Activated CD4-positive, alpha-beta T cell treated with anti-CD3 and anti-CD28 coated beads, Interleukin-2, amount 10 ng/mL, durations not matched to agents 24 days and 14 days (primary cell): ENCODE measurements at places on chromosomes 1 and 21. TPM values are rescaled to one million over a fixed set of nuclear protein-coding genes. Genes with fewer than 3 reads are reported as not detected.

GRCh38 chr1:235901461-235901860 is 34.8 kb upstream of the LYST start:
- H3K27ac ChIP-seq = no peak overlapping the region
- no peaks in the 10 kb centered on the region for H3K36me3 ChIP-seq
- H3K4me1 ChIP-seq = peaks cover 22% of the 10 kb centered on the region
- no peak overlapping the region for H3K4me3 ChIP-seq
- peaks cover 2% of the 10 kb centered on the region for H3K27me3 ChIP-seq

- DNase-seq = no peak
- no peaks in the 10 kb centered on the region for H3K4me1 ChIP-seq
- no peak overlapping the region for H3K4me3 ChIP-seq
Observed at GRCh38 chr1:247448107-247448791, 9.7 kb downstream of the OR2B11 start.

DNA sequence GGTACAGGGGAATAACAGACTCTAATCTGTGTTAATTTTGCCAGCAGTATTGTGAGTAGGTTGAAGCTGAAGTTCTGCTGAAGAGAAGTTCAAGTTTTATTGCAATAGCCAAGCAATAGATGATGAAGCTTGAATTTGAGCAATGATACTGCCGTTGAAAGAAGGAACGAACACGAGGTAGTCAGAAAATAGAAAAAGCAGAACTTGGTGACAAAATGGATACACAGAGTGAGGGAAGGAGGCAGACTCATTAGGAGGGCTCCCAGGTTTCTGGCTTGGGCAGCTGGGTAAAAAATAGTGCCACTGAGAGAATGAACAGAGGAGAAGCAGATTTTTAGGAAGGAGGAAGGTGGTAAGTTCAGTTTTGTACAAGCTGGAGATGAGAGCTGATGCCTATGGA is 22.3 kb upstream of the AGO1 start:
- DNase-seq = no peak
- peaks cover 1% of the 10 kb centered on the region for H3K36me3 ChIP-seq
- no peak overlapping the region for H3K4me3 ChIP-seq

DNA sequence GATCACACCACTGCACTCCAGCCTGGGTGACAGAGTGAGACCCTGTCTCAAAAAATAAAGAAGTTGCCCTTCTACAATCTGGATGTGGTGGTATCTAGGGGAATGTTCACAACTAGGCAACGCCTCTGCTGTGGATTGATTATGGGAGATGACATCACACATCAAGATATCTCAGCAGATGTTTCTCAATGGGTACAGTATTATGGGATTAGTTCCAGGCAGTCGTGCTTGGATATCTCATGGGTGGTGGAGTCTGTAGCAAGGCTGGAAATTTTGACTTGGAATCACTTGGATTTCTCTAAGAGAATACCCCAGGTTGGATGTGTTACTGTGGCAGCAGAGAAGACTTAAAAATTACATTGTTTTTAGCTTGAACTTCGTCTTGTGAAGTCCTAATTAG is 7.7 kb downstream of the IFNAR2 start:
- H3K4me1 ChIP-seq = peaks cover 59% of the 10 kb centered on the region
- DNase-seq = no peak
- peaks cover 47% of the 10 kb centered on the region for H3K36me3 ChIP-seq
- H3K27me3 ChIP-seq = no peaks in the 10 kb centered on the region
- H3K27ac ChIP-seq = peak overlapping the region; percentile 87

GRCh38 chr1:228753786-228754360 is 18.6 kb downstream of the RHOU start:
- no peak overlapping the region for H3K27ac ChIP-seq
- DNase-seq = no peak
- H3K4me1 ChIP-seq = peaks cover 20% of the 10 kb centered on the region
- H3K27me3 ChIP-seq = peaks cover 56% of the 10 kb centered on the region

GRCh38 chr1:114104949-114105348 is 48.7 kb downstream of the SYT6 start:
- no peaks in the 10 kb centered on the region for H3K36me3 ChIP-seq
- H3K4me3 ChIP-seq = no peak overlapping the region
- peaks cover 5% of the 10 kb centered on the region for H3K4me1 ChIP-seq
- H3K27ac ChIP-seq = no peak overlapping the region

VCAM1 gene
- total RNA-seq = not detected in 2 replicates

OPTC gene
- not detected in 2 replicates for total RNA-seq
